Prostate gland (tissue), 2 donors: ENCODE measurements at places on chromosomes 1 and 21.

- DNase-seq = no peak
Measured at GRCh38 chr1:214186103-214186824, 94.7 kb upstream of the SMYD2 start.

GRCh38 chr21:44054710-44055109 is 42.6 kb downstream of the TRAPPC10 start:
- DNase-seq = no peak

DNA sequence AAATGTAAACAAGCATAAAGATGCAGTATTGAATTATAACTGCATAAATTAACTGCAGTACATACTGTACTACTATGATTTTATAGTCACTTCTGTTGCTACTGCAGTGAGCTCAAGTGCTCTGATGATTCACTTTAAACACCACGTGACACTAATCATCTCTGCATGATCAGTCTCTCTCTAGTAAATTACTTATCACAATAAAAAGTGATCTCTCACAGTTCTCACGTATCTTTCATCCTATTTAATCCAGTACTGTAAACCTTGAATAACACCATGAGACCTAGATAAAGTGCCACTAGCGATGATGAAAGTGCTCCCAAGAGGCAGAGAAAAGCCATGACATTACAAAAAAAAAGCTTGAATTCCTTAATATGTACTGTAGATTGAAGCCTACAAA is 1242.0 kb downstream of the AMY1C start:
- no peak for DNase-seq

DNA sequence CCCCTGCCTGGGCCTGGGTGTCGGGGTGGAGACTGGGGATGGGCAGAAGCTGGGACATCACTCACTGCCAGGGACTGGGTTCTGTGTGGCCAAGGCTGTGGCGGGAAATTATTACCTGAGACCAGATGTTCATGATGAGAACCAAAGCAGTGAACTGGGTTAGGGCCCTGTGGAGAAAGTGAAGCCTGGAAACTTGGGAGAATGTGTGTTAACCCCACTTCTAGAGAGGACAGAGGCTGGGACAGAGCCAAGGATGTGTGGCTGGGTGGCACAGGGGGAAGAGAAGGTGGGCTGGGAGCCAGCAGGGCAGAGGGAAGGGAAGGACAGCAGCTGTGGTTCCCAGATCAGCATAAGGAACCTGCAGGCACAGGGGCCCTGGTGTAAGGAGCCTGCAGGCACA is 31.3 kb downstream of the CNIH3 start:
- no peak for DNase-seq

- peak; percentile 10 for DNase-seq
Measured at GRCh38 chr1:106879538-106879937, 176.9 kb upstream of the PRMT6 start.

- no peak for DNase-seq
Measured at GRCh38 chr1:165833358-165833757, 5.9 kb downstream of the UCK2 start.

DNA sequence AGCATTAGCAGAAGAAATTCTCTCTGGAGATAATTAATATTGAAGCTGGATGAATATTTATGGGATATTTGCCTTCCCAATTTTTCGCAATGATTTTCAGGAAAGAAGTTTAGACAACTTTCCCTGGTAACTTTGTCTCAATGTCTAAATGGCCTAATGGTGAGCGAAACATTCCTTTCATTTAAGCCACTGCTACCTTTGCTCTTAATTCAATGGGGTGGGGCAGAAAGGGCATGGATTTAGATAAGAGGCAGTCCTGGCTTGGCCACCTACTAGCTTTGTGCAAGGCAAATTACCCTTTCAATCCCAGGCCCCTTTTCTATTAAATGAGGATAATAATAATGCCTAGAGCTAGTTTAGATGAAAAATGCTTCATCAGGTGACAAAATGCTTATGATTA is 27.1 kb upstream of the LYST start:
- no peak for DNase-seq

- no peak for DNase-seq
Measured at GRCh38 chr21:31041295-31042079, 3.2 kb upstream of the KRTAP19-8 start.
